CD4-positive, alpha-beta T cell treated with Interleukin-15 for 1 hour (primary cell): ENCODE measurements at places on chromosomes 3 and 15.

DNA sequence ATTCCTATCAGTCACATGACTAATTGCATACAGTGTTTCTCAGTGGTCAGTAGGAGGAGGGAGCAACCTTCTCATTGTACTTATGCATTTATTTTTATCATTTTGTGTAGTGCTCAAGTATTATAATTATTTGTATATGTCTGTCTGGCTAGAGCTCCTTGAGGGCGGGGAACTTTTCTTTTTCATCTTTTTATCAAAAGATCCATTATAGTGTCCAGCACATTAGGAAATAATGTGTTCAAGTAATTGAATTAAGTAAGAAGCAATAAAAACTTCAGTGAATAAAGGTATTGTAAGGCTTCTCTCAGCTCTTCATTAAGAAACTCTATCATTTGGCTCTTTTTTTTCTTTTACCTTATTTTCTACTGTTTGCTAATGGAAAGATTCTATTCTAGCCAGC is 18.8 kb downstream of the FGF7 start:
- no peak for DNase-seq

DNA sequence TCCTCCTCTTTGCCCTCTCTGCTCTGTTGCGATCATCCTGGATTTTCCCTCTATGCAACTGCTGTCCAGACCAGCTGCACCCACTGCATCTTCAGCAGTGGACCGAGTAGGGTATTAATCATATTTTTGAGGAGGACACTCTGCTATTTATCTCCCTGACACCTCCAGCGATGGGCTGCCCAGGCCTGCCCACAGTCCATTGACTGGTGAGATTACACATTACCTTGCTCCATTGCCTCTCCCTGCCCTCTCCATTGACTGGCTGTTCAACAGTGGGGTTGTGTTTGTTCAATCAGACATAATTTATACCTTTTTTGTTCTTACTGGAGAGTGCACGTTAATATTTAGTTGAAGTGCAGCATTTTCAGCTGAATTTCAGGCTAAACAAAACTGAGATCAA is 559.3 kb upstream of the ARRDC4 start:
- DNase-seq: no peak

DNA sequence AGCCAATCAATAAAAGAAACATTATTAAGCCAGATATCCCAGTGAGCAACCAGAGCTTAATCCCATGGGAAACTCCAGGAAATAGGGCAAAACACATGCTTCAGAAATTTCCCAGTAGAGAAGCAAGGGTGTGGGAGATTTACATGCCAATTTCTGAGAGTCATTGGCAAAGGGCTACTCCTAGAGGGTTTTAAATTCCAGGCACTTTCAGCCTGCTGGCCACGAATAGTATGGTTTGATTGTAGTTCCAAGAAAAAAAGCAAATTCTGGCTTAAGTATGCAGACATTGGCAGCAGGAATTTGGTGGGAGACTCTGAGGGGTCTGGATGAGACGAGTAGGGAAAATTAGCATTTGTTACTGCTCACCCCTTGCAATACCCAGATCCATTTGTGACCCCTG is 402.1 kb upstream of the SUCLG2 start:
- DNase-seq: no peak

DNA sequence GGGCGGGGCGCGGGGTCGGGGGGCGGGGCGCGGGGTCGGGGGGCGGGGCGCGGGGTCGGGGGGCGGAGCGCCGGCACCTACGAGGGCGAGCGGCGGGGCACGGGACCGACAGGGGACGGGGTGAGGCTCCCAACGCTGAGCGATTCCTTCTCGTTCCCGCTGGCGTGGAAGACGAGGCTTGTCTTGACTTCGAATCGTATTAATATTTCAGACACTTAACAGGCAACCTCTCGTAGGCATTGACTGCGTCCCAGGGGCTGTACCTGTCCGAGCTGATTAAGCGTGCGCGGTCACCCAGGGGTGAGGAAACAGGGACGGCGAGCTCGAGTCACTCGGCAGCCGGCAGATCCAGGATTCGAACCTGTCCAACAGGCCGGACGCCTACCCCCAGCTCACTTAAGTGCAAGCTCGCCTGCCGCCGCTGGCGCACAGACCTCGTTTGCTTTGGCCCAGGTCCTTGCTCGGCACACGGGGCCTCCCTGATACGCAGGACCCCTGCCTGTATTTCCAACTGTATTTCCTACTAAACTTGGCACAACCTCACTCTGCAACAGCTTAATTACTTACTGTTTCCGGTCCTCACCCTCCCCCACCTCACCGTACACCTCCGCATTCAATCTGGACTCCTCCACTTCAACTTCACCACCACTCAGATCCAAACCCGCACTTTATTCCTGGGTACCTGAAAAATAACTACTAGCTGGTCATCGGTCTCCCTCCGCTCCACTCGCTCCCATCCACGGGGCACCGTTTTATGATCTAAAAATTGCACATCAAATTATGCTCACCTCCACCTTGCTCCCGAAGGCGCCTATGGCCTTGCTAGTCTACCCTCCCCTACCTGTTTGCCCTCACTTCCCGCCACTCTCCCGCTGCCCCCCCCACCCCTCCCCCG is 722 bp upstream of the ZXDC start:
- no peak for DNase-seq

- no peak for DNase-seq
These were observed 35.9 kb upstream of the RORA start for GRCh38 chr15:61264986-61265385.

DNA sequence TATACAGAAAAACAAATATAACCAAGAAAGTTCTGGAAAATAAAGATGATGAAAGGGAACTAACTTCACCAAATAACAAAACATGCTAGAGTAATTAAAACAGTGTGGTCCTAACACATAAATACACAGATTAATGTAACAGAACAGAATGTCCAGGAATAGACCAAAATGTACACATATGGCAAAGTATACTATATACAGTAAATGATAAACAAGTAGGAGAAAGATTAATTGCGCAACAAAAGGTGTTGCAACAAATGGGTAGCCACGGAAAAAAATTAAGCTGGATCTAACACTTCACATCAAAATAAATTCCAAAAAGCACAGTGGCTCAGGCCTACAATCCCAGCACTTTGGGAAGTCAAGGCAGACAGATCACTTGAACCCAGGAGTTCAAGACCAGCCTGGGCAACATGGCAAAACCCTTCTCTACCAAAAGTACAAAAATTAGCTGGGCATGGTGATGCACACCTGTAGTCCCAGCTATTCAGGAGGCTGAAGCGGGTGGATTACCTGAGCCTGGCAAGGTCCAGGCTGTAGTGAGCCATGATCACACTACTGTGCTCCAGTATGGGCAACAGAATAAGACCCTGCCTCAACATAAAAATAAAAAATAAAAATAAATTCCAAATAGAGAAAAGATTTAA is 19.8 kb downstream of the SCAP start:
- DNase-seq: no peak

DNA sequence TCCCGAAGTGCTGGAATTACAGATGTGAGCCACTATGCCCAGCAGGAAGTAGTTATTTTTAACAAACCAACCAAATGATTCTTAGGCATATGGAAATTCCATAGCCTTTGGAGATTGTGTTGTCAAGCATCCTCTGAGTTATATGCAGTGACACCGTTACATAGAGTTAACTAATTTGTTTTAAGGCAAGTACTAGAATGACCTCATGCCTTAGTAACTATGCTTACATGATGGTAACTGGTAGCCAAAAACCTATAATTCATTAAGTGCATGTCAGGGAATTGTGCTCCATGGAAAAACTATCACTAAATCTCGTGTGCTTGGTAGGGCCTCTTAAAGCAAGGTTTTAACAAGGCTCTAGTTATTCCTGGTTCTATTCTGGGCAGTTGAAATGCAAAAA is 392.8 kb downstream of the TUSC7 start:
- DNase-seq: no peak

GRCh38 chr3:189272500-189273119 is 100.8 kb downstream of the TPRG1 start:
- no peak for DNase-seq

DNA sequence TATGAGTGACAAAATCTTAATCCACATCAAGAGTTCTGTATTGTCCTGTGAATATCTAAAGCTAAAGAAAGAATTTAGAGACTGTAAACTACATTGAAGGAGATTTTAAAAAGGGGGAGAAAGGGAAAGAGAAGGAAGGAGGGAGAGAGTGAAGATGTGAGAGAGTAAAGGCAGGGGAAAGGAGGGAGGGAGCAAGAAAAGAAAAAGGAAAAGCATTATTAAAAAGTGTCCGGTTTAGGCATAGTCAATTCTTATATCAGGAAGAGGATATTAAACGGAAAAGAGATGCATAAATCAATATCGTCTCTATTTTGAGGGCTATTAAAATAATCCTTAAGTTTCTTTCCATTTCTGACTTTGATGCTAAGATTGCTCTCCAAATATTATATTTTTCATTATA is 332.1 kb downstream of the ROBO2 start:
- no peak for DNase-seq

- no peak for DNase-seq
These were observed 23.7 kb downstream of the XXYLT1 start for GRCh38 chr3:195247086-195247862.

DNA sequence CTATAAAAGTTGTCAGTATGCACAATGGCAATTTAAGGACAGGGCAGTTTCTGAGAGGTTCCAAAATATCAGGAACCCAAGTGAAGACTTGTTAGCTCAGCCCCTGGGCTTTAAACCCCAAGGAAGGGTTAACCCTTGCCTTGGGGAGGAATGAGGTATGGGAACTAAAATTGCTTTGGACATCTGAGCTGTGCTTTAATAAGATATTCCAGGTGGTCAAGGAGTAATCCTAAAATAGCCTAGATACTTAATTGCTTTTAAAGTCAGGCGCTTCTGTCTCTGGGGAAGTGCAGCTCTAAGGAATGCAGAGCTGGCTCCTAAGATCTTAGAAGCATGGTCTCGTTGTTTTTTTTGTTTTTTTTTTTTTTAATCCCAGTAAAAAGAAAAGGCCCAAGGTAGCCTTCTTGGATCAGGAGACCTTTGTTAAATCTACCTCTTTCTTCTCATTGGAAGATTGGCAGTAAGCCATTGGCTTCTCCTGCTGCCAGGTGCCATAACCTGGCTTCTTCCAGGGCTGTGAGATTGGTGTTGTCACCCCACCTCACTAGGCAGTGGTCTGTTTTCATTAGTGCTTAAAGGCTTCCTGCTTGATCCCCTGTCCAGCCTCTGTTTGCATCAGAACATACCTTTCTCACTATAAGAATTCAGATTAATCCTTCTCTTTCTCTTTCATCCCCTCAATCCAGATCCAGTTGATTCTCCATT is 24.5 kb downstream of the ARID3B start:
- DNase-seq: no peak

DNA sequence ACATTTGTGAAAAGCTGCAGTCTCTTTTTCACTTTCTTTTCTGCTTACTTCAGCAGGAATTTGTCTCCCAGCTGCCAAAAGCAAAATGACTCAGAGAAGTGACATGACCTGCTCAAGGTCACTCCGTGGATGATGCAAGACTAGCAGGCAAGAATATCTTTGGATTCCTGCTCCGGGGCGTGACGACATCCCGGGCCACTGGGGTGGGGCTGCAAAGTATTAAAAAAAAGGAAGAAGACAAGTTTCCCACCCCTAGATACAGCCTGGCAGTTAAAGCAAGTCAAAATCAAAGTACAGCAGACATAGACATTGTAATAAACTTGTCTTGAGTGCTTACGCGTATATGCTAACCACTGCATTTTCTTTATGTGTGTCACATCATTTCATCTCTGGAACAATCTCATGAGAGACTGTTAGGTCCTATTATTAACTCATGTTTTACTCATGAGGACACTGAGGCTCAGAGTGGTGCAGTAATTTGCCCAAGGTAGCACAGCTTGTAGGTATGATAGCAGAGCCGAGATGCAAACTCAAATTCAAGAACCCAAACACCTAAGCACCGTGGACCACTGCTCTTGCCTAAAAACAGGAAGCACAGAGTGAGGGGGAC is 485.2 kb upstream of the PROK2 start:
- DNase-seq: peak; percentile 84

DNA sequence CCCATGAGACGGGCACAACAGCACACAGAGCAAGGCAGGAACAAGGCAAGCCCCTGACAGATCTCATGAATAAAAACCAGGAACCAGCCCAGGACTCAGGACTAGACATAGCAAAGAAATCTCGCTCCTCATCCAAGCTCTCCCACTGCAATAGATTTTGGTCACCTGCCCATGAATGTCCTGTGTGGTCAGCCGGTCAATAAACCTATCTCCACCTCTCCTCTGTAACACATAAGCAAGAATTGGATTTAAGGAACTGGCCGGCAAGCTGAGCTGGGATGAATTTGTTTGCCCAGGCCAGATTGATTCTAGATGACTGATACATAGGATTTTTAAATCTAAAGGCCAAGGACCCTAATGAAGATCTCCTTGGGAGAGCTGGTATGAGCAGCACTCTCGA is 46.3 kb upstream of the SMAD3 start:
- DNase-seq: no peak

DNA sequence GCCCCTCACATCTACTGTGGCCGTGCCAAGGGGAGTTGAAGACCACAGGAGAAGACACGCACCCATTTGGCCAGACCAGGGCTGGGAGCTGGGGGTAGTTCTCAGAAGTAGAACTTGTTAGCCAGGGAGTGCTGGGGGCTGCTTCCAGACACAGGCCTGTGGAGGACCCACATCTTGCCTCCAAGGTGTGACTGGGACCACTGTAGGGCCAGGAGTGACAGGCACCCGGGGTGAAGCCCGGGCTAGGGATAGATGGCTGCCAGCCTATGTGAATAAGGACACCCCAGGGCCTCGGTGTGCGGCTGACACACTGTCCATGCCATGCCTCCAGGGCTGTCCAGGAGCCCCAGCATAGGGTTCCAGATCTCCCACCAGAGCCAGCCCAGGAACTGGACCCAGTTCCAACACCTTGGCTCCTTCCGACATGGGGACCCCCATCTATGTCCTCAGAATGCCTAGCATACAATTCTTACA is 1.8 kb downstream of the ANPEP start:
- DNase-seq: no peak

DNA sequence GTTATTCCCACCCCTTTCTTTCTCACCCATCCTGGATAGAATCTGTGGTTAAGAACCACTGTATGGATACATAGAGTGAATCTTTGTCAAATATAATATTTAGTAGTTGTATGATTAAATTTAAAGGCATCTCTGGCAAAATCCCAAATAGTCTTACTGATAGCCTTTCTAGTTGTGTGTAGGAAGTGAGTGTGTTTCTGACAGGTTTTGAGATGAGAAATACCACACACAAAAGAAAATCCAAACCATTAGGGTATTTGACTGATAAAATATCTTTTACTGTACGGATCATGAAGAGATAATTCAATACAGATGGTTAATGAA is 44.7 kb upstream of the PLCL2 start:
- no peak for DNase-seq

- DNase-seq: no peak
These were observed 594 bp upstream of the ICE2 start for GRCh38 chr15:60479361-60480110.

GRCh38 chr3:36991923-36992805 is 767 bp downstream of the EPM2AIP1 start:
- peak; percentile 20 for DNase-seq

DNA sequence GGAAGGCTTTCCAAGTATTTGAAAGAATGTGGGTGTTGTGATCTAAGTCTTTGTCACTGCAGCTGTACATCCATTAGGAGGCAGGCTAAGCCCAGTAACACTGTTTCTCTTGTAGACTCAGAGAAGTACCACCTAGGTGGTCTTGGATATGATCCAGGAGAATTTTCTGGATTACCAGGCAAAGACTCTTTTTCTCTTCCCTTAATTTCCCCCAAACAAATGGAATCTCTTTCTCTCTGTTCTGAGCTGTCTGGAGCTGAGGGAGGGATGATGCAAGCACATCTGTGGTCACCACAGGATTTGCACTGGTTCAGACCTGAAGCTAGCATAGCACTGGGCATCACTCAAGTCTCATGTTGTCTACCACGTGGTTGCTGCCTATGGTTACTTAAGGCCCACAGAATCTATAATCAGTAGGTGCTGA is 227.6 kb downstream of the NECTIN3 start:
- no peak for DNase-seq
